A549 treated with Hydrocortisone at 1 μM for 4 hours (cell line): ENCODE measurements at places on chromosomes 3 and 15. TPM values are rescaled to one million over a fixed set of nuclear protein-coding genes. Genes with fewer than 3 reads are reported as not detected.

Gene TRPM1
- total RNA-seq = not detected in 5 replicates

Gene ZCWPW2
- total RNA-seq = 0.25 TPM in 1 of 5 replicates, not detected in the others

Gene RYR3
- 0.01 to 0.07 TPM (median 0.05 TPM) in 5 replicates for total RNA-seq

Gene PEX5L
- total RNA-seq = not detected in 5 replicates

Gene PLSCR5
- not detected in 5 replicates for total RNA-seq

Gene GOLGA6L10
- total RNA-seq = 0.37 to 0.71 TPM (median 0.44 TPM) in 5 replicates

Gene CA12
- 166 to 192 TPM (median 183 TPM) in 5 replicates for total RNA-seq

Gene SV2B
- total RNA-seq = 0.05 to 0.14 TPM (median 0.08 TPM) in 5 replicates

Gene ACAD9
- 22.8 to 28.9 TPM (median 24.2 TPM) in 5 replicates for total RNA-seq

Gene ZIC1
- total RNA-seq = 0.01 to 0.18 TPM (median 0.10 TPM) in 3 of 5 replicates, not detected in the others

Gene THBS1
- total RNA-seq = 41.7 to 98.2 TPM (median 57.1 TPM) in 5 replicates

Gene SLC6A1
- 0.06 TPM in 1 of 5 replicates, not detected in the others for total RNA-seq

Gene MEX3B
- total RNA-seq = 3.2 to 4.5 TPM (median 4.2 TPM) in 5 replicates

Gene GNAT1
- total RNA-seq = 0.21 TPM in 1 of 5 replicates, not detected in the others

Gene SH3BP5
- 15.4 to 18.8 TPM (median 15.7 TPM) in 5 replicates for total RNA-seq

Gene SPRED1
- total RNA-seq = 7.6 to 9.6 TPM (median 8.2 TPM) in 5 replicates

Gene CLDN16
- total RNA-seq = 0.03 to 0.14 TPM (median 0.08 TPM) in 3 of 5 replicates, not detected in the others

Gene PRR20G
- total RNA-seq = 0.91 to 2.4 TPM (median 1.9 TPM) in 5 replicates

Gene CLRN1
- not detected in 5 replicates for total RNA-seq

Gene AMT
- 0.23 to 0.38 TPM (median 0.25 TPM) in 5 replicates for total RNA-seq

Gene TRH
- total RNA-seq = not detected in 5 replicates

Gene SKOR1
- total RNA-seq = 0.02 to 0.07 TPM (median 0.05 TPM) in 5 replicates

Gene WDR93
- total RNA-seq = 0.10 to 0.24 TPM (median 0.16 TPM) in 5 replicates

Gene SEMA3F
- total RNA-seq = 12.7 to 20.4 TPM (median 16.9 TPM) in 5 replicates
